Neural progenitor cell (in vitro differentiated cells): ENCODE measurements at places on chromosomes 12 and 14. TPM values are rescaled to one million over a fixed set of nuclear protein-coding genes. Genes with fewer than 3 reads are reported as not detected.
A peak's percentile ranks its signal among the peaks of the same experiment; 100 is the strongest.

DNA sequence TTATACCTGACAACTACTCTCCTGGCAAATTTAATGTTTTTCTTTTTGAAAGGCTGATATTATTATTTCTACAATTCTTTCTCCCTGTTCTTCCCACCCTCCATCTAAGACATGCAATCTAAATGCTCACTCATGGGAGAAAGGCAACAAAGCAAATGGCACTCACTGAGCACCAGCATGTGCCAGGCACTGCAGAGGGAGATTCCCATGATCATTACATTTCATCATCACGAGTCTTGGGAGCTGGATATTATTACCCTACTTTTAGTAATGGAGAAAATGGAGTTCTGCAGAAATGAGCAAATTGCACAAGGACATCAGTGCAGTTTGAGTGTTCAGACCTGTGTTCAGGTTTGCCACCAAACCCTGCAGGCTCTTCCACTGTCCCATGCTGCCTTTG is 27.9 kb downstream of the PPM1H start:
- no peak for DNase-seq
- no peak overlapping the region for H3K4me3 ChIP-seq
- no peaks in the 10 kb centered on the region for H3K27me3 ChIP-seq
- H3K27ac ChIP-seq = no peak overlapping the region
- H3K4me1 ChIP-seq = no peaks in the 10 kb centered on the region

- H3K27me3 ChIP-seq = no peaks in the 10 kb centered on the region
- no peak for DNase-seq
- no peak overlapping the region for H3K27ac ChIP-seq
- H3K4me1 ChIP-seq = peaks cover 5% of the 10 kb centered on the region
- H3K4me3 ChIP-seq = no peak overlapping the region
Measured at GRCh38 chr12:77357655-77358054, 292.3 kb upstream of the E2F7 start.

Gene FBXL14
- 27.3 and 64.6 TPM in 2 replicates for total RNA-seq

DNA sequence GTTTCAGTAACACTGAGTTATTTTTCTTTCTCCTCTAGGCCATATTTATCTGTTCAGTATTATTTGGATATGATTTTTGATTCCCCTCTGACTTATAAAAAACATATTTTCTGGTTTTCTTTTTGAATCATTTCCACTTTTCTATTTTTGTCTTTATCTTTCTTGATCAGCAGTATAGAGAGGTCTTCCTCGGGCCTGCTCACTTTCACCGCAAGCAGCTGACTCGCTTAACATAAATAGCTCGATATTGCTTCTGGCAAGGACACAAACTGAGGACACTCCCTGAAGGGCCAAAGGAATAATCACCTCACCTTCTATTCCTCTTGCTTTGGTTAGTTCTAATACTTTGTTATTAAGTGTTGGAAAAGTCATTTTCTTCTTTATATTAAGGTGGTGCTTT is 25.8 kb upstream of the TRHDE start:
- no peaks in the 10 kb centered on the region for H3K4me1 ChIP-seq
- DNase-seq = no peak
- no peaks in the 10 kb centered on the region for H3K27me3 ChIP-seq
- no peaks in the 10 kb centered on the region for H3K36me3 ChIP-seq
- no peak overlapping the region for H3K4me3 ChIP-seq

DNA sequence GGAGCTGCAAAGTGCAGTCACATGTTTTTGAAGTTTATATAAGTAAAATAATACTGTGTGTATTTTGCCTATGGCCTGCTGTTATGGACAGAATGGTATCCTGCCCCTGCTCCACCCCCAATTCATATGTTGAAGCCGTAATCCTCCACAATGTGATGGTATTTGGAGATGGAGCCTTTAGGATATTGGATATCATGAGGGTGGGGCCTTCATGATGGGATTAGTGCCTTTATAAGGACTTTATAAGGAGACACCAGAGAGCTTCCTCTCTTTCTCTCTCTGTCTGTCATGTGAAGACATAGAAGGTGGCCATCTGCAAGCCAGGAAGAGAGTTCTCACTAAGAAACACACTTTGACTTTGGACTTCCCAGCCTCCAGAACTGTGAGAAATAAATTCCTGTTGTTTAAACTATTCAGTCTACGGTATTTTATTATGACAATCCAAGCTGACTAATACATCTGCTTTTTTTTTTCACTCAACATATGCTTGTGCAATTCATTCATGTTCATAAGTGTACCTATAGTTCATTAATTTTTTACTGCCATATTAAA is 3.1 kb upstream of the CHPT1 start:
- H3K27me3 ChIP-seq = peaks cover 42% of the 10 kb centered on the region
- DNase-seq = no peak
- no peaks in the 10 kb centered on the region for H3K4me1 ChIP-seq

Gene SERPINA10
- total RNA-seq = not detected in 2 replicates

DNA sequence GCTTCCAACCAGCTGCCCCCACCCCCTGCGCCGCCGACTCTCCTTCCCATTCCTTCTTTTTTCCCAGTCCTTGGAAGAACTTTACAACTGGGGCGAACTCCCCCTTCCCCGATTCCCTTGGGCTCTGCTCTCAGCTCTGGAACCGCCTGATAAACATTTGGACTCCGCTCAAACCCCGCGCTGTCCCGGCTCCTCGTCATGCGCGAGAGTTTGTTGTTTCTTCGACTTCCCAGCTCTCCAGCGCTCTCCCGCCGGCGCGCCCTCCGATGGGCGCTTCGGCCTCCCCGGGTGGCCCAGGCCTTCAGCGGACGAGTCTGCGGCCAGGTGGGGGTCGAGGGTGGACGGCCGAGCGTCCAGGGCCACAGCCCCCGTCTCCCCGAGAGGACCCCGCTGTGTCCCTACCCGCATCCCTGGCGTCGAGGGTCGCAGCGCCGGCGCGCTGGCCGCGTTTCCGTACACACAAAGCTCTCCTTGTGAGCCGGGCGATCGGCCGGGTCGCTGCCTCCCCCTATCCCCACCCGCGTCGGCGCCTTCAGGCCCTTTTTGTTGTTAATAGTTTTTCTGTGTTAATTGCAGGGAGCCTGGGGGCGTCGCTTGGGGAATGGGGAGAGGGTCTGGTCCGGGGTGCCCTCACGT is 847 bp downstream of the MMP14 start:
- peak; percentile 53 for DNase-seq
- peaks cover 26% of the 10 kb centered on the region for H3K27me3 ChIP-seq
- peak overlapping the region; percentile 72 for H3K4me3 ChIP-seq
- no peak overlapping the region for H3K27ac ChIP-seq
- no peaks in the 10 kb centered on the region for H3K36me3 ChIP-seq

DNA sequence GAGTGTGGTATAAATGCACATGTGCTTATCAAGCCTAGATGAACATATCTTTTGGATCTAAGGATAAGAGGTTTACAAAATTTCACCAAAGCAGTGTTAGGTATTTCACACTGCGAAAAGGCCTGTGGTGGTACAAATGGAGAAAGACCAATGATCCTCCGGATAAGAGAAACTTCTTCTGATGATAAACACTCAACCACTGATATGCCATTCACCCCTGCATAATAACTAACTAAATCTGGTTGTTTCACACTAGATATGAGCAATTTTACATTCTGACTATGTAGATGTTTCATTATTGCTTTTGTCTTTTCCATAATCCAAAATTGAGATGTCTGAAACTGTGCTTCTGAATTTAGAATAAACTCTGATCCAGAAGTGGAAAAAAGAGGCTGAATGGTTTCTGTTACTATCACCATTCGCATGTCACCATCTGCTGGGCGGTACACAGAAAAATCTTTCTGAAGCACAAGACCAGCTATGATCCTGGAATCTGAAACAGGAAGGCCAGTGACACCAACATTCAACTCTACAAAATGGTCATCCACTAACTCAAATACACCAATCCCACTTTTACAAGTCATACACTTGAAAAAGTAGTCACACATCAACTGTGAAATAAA is 1.3 kb downstream of the BBS10 start:
- peak; percentile 33 for DNase-seq
- peak overlapping the region; percentile 83 for H3K4me3 ChIP-seq
- H3K4me1 ChIP-seq = peaks cover 15% of the 10 kb centered on the region
- H3K36me3 ChIP-seq = no peaks in the 10 kb centered on the region

GRCh38 chr12:13002301-13003097 is 2.4 kb upstream of the HEBP1 start:
- H3K27me3 ChIP-seq = peaks cover 13% of the 10 kb centered on the region
- H3K27ac ChIP-seq = no peak overlapping the region
- peaks cover 6% of the 10 kb centered on the region for H3K4me1 ChIP-seq
- no peak for DNase-seq

DNA sequence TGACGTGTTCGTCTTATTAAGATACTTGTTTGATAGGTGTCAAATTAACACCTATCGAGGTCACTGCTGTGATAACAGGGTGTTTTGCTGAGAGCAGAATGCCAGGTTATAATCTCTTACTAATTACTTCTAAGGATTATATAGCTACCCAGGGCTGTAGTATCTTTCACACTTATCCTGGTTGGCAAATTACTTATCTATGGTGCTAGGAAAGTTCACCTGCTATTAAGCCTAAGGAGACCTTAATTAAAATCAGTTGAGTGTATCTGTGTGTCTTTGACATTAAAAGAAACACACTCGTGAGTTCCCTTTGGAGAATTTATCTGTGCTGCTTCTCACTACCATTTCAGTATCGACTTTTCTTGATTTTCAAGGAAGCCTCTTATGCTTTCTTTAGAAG is 301.6 kb upstream of the SLC16A7 start:
- no peaks in the 10 kb centered on the region for H3K36me3 ChIP-seq
- H3K27me3 ChIP-seq = no peaks in the 10 kb centered on the region
- no peak for DNase-seq

DNA sequence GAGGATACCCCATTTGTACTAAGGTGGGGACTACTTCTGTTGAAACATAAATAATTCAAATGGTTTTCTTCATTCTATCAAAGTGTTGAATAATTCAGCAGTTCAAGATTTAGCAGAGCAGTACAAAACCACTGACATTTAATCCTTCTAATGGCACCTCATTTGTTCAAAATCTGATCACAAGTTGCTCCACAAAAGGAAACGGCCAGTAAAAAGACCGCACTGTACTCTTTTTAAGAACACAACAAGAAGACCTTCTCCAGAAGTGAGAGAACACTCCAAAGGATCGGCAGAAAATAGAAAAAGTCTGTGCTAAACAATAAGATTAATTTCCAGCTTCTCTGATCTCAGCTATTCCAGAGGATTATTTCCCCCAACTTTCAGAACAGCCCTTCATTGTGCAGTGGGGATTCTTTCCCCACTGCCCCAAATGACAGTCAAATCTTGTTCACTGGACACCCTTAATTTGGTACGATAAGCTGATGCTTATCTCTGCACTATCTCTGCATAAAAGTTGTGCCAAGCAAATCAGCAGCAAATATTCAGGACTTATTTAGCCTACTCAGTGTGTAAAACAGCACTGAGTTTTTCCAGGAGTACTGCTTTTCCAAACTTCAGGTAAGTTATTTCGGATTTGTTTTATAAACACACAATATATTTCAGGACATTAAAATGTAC is 5.2 kb downstream of the MPHOSPH9 start:
- no peak overlapping the region for H3K4me3 ChIP-seq
- DNase-seq = no peak
- H3K4me1 ChIP-seq = peaks cover 14% of the 10 kb centered on the region
- no peaks in the 10 kb centered on the region for H3K27me3 ChIP-seq

DNA sequence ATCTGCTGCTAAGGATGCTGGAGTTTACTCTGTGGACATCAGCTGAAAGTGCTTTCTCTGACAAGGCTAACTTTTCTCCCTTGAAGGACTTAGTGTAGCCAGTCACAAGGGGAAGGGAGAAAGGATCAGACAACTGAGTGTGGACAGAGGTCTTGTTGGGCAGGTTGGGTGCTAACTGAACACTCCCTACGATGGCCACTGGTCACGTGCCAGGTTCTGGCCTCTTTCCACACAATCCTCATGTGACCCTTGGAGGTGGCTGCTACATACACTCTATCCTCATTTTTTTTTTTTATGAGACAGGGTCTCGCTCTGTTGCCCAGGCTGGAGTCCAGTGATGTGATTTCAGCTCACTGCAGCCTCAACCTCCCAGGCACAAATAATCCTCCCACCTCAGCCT is 39.7 kb downstream of the FOXN4 start:
- peaks cover 8% of the 10 kb centered on the region for H3K27me3 ChIP-seq
- H3K4me1 ChIP-seq = peaks cover 5% of the 10 kb centered on the region
- DNase-seq = no peak
- no peak overlapping the region for H3K27ac ChIP-seq
- no peaks in the 10 kb centered on the region for H3K36me3 ChIP-seq

GRCh38 chr12:97512696-97513095 is 50.1 kb downstream of the RMST start:
- peaks cover 22% of the 10 kb centered on the region for H3K4me1 ChIP-seq
- no peak for DNase-seq
- no peak overlapping the region for H3K4me3 ChIP-seq
- H3K36me3 ChIP-seq = peaks cover 16% of the 10 kb centered on the region

- no peak overlapping the region for H3K27ac ChIP-seq
- H3K4me3 ChIP-seq = no peak overlapping the region
- H3K36me3 ChIP-seq = no peaks in the 10 kb centered on the region
- H3K4me1 ChIP-seq = peaks cover 8% of the 10 kb centered on the region
- no peak for DNase-seq
- peaks cover 3% of the 10 kb centered on the region for H3K27me3 ChIP-seq
Measured at GRCh38 chr14:61192989-61193388, 88.1 kb downstream of the TMEM30B start.

Gene ATXN7L3B
- total RNA-seq = 47.0 and 50.9 TPM in 2 replicates

DNA sequence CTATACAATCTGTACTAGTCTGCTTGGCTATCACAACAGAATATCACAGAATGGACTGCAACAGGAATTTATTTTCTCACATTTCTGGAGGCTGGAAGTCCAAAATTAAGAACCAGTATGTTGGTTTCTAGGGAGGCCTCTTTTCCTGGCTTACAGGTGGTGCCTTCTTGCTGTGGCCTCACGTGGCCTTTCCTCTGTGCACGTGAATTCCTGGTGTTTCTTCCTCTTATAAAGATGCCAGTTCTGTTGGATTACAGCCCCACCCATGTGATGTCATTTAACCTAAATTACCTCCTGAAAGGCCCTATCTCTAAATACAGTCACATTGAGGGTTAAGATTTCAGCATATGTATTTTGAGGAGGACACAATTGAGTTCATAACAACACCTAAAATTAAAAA is 32.1 kb upstream of the C2CD5 start:
- H3K27ac ChIP-seq = no peak overlapping the region
- no peaks in the 10 kb centered on the region for H3K4me1 ChIP-seq
- no peak overlapping the region for H3K4me3 ChIP-seq
- DNase-seq = no peak

- H3K4me1 ChIP-seq = no peaks in the 10 kb centered on the region
- H3K4me3 ChIP-seq = no peak overlapping the region
- no peaks in the 10 kb centered on the region for H3K36me3 ChIP-seq
- no peak overlapping the region for H3K27ac ChIP-seq
Measured at GRCh38 chr12:119544765-119545625, 48.6 kb upstream of the TMEM233 start.
